Astrocyte of the hippocampus (primary cell): ENCODE measurements at places on chromosomes 1 and 21.
A peak's percentile ranks its signal among the peaks of the same experiment; 100 is the strongest.

DNA sequence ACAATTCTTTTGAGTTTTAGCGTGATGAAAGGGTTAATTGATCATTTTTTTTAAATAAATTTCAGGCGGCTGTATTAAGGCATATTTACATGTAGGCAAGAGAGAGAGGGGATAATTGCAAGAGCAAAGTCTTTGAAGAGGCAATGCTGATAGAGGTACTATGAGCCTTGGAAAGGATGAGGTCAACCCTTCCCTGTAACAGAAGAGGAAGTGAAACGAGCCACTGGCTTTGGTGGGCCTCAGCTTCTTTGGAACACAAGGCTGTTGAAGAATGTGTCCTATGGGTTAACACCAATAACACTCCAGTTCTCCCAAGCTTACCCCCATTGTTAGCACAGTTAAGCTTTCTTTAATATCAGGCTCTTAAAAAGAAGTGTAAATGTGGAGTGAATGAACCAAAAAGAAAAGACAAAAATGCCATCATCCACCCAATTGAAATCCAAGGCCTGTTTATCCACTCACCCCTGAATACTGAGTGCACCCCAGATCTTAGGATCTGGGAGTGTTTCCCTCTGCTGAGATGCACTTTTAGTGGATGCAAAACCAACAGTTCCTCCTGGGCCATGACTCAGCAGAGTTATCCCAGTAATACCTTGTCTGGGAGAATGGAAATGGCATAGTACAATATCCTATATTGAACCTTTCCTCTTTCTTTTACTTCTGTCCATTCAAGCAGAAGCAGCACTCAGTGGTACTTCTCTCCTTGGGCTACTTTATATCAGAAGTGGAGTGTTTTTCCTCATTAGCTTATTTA lies 216.4 kb downstream of the SLC44A5 start:
- no peak for DNase-seq

GRCh38 chr1:175628548-175629317 lies 114.7 kb downstream of the TNR start:
- no peak for DNase-seq

DNA sequence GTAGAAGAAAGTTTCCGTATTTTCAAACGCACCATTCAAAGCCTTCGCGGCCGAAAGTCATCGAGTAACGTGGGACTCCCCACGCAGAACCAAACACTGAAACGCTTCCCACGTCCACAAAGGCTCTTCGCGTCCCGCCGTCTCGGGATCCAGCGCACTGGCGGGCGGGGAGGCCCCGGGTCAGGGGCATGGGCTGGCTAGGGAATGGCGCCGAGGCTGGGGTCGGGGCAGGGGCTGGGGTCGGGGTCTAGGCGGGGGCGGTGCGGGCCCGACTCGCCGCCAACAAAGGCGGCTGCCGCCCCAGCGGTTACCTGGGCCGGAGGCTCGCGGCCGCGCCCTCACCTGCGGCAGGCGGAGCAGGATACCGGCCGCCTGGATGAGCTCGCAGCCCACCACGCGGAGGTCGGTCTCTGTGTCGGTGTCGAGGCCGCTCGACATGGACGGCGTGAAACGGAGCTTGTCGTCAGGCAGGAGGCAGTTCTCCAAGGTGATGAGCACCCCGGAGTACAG lies 403 bp downstream of the CCNL2 start:
- no peak for DNase-seq

DNA sequence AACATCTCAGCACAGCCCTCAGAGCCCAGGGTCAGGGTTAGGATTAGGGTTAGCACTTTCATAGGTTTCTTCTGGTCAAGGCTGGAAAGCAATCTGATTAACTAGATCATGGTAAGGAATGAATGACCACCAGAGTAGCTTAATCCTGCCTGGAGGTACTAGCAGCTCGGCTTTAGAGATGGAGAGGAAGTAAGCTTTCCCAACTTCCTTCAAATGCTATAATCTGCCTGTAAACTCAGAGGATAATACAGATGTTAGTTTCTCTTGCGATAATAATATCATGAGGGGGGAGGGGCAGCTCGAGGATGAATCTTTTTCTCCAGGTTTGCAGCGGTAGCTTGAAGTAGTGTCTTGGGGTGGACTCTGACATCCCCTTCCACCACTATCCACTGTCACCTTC lies 194.9 kb downstream of the HIVEP3 start:
- no peak for DNase-seq

DNA sequence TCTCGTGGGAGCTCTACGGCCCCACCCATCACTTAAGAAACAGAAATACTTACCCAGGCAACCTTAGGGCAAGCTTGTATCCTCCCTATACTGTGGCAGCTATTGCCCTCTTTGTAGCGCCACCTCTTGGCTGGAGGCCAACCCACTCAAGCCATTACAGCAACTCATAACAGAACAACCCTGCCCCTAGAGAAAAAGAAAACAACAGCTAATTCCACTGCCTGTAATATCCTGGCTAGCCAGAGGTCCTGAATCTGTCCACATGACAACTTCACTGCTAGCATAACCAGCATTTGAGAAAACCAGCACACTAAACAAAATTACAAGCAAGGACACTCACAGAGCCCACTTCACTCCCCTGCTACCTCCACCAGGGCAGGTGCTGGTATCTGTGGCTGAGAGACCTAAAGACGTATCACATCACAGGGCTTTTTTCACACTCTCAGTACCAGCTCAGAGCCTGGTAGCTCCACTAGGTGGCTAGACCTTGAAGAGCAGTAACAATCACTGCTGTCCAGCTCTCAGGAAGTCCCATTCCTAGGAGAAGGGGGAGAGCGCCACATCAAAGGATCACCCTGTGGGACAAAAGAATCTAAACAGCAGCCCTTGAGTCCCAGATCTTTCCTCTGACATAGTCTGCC lies 14.5 kb upstream of the MX1 start:
- peak; percentile 43 for DNase-seq

GRCh38 chr1:166905900-166906299 lies 29.8 kb upstream of the TADA1 start:
- DNase-seq = peak; percentile 96

- no peak for DNase-seq
Observed at GRCh38 chr1:55463814-55464475, 248.8 kb upstream of the USP24 start.

GRCh38 chr1:236168716-236169429 lies 26.5 kb downstream of the GPR137B start:
- no peak for DNase-seq

GRCh38 chr1:197356723-197357533 lies 88.9 kb downstream of the CRB1 start:
- DNase-seq = peak; percentile 59

DNA sequence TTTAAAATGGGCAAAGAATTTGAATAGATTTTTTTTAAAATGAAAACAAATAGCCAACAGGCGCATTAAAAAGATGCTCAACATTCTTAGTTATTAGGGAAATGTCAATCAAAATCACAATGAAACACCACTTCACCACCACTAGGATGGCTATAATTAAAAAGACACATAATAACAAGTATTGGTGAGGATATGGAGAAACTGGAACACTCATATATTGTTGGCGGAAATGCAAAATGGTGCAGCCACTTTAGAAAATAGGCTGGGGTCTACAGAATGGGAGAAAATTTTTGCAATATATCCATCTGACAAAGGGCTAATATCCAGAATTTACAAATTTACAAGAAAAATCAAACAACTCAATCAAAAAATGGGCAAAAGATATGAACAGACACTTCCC lies 107.8 kb upstream of the FOXD3 start:
- DNase-seq = no peak

GRCh38 chr1:109639841-109640184 lies 16.1 kb upstream of the GSTM4 start:
- no peak for DNase-seq

DNA sequence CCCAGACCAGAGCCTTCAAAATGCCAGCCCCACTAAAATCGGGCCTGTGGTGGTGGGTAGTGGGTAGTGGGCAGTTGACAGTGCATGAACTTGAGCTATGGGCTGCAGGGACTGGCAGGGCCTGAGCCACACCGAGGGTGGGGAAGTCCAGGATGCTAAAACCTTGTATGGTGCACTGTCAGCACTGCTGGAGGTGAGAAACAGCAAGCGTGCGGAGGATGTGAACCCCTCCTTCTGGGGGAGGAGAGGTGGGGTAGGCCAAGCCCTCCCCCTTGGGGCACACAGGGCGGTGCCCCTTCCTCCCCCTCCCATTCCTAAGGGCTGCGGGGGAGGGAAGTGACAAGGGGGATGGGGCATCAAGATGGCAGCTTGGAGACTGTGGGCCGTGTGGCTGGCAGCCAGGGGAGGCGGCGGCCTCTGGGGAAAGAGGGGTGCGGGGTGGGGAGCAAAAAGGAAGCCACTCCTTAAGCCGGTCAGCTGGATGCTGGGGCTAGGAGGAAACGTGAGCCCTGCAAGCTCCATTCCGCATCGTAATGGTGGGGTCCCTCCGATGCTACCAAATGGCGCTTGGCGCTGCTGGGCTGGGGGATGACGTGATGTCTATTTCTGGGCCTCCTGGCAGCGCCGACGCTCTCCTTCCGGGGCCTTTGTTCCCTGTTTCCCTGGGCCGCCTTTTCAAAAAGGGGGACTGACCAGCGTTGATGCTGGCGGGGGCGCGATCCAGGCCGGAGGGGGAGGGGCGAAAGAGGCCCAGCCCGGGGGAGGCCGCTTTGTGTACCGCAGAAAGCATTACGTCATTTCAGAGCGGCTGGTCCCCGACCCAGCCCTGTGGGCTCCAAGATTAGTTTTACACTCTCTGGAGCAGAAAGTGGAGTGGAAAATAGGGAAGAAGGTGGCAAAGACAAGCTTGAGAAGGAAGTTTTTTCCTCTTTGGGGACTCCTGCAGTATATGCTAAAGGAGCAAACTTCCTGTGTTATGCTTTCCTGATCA lies 809 bp downstream of the SYT11 start:
- peak; percentile 97 for DNase-seq

- no peak for DNase-seq
Observed at GRCh38 chr1:6265151-6265550, 4.3 kb upstream of the GPR153 start.

GRCh38 chr1:17672226-17672625 lies 82.9 kb upstream of the ACTL8 start:
- DNase-seq = no peak

GRCh38 chr1:179082333-179082998 lies 596 bp downstream of the TOR3A start:
- peak; percentile 58 for DNase-seq

- DNase-seq = peak; percentile 83
Observed at GRCh38 chr1:19341201-19342061, 29.3 kb downstream of the SLC66A1 start.

- peak; percentile 18 for DNase-seq
Observed at GRCh38 chr1:28173151-28173979, 3.1 kb downstream of the PTAFR start.

DNA sequence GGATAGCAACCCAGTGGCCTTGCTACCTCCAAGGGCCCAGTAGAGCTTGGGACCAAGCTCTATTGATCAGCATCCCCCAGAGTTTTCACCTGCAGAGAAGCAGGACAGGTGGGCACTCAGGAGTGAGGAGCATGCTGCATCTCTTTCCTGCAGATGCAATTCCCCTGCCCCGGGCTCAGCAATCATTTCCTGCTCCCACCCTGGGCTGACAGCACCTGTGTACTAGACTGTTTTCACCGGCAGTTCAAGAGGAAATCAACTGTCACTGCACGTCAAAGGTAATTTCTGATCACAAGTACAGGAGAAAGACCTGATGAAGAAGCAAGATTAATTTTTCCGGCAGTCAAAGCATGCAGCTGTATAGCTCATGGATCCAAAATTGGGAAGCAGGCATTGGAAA lies 8.8 kb upstream of the NT5C1A start:
- DNase-seq = no peak

GRCh38 chr1:18903291-18903756 lies 969 bp upstream of the ALDH4A1 start:
- no peak for DNase-seq

GRCh38 chr1:96130432-96130831 lies 591.2 kb upstream of the PTBP2 start:
- DNase-seq = no peak

DNA sequence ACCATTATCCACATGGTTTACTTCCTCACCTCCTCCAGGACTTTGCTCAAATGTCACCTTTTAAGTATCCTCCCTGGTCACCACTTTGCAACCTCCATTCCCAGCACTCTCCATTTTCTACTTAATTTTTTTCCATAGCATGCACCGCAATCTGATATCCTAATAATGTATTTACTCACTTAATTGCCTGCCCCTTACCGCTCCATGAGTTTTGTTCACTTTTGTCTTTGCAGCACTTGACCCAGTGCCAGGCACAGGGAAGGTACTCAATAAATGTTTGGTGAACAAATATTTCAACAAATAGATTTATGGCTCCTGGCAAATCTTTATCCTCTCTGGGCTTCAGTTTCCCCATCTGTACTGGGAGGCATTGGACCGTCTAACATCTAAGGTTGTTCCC lies 53.6 kb downstream of the UBE2T start:
- DNase-seq = no peak
